ENCODE measurements at places on chromosomes 6 and 20. TPM values are rescaled to one million over a fixed set of nuclear protein-coding genes. Genes with fewer than 3 reads are reported as not detected.
A peak's percentile ranks its signal among the peaks of the same experiment; 100 is the strongest.

DNA sequence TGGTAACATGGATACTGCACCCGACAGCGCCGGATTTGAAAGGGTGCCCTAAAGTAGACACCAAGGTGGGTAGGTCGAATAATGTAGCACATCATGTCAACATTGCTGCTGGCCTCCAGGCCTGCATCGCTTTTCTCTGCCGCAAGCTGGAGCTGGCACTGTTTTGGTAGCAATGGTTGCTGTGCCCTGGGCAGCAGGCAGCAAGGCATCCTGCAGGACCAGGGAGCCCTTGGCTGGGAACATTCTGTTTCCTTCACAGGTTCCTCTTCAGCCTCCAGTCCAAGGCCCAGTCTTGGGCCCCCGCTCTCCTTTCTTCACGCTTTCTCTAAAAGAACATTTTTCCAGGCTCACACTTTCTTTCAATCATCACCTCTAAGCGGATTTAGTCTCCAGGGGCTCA lies 365.8 kb upstream of the JARID2 start:
- ATAC-seq = no peak

GRCh38 chr20:34475979-34476736 lies 40.1 kb upstream of the DYNLRB1 start:
- ATAC-seq = peak; percentile 64

Gene SLC16A10
- 0.24 TPM for total RNA-seq

DNA sequence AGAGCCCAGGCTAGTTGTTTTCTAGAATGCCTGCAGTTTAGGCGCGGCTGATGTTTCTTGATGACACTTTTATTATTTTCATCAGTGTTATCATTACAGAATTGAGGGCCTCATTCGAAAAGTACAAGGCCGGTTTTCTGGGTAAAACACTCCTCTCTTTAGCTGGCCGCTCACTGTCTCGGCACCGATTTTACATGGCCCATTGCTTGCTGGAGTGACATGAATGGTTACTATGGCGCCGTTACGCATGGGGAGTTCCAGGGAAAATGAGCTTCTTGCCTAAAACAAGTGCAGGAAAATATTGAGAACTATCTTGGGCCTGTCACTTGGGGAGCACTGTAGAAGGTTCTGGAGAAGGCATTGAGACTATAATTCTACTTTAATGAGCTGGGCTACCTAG lies 317.8 kb downstream of the CDH4 start:
- no peak for ATAC-seq

- ATAC-seq = no peak
Observed at GRCh38 chr6:124438546-124439065, 523.6 kb upstream of the RNF217 start.

Gene MYLK2
- total RNA-seq = 0.12 TPM

DNA sequence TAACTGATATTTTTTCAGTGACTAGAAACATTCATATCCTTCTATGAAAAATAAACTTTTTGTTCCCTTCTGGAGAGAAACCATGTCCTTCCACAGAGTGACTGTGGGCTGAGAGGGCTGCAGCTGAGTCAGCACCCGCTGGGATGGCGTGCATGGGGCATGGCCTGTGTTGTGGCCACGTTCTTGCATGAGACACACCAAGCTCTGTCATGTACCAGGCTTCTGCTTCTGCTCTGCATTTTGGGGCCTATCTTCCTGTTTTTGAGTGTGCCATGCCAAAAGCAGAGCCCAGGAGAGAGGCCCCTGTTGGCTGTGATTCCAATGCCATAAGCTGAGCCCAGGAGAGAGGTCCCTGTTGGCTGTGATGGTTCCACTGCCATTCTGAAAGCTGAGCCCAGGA lies 10.8 kb downstream of the APMAP start:
- no peak for ATAC-seq

DNA sequence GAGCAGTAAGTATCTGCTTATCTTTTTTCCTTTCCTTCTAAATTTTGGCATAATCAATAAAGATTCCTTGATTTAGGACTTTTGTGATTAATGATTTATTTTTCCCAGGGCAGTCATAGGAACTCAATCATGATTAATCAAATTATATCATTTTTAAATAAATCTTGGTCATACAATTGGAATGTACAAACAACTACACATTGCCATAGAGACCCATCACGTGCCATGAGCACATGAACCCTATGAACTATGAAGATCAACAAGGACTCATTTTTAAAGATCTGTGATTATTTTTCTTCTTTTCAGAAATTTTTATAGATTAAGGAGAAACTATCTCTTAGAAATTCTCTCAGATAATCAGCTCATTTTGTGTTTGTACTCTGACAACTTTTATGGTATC lies 622.4 kb downstream of the BCKDHB start:
- no peak for ATAC-seq

DNA sequence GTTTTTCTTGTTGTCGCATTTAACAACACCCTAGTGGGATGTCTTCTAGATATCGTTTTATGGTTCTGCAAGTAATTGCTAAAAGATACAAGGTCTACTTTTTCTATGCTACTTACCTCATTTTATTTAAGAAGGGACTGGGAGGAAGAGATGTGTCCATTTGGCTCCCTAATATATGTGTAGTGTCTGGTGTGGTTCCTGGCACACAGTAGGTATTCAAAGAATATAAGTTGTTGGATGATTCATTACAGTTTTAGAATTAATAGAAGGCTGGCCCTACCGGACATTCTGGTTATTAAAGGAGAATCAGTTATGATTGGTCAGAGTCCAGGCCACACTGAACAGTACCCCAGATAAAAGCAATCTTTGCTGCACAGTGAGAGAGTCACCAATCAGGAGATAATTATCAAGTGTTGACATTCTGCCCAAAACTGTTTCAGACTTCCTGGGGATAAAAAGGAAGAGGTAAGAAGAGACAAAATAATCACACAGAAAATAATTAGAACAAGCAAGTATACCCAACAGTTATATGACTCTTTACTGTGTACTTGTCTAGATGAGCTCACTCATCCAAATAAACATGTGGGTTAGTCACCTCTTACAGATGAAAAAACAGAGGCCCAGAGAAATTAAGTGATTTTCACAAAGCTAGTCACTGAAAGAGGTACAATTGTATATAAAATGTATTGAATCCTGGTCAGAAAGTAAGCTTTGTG lies 7.0 kb downstream of the TMEM244 start:
- peak; percentile 30 for ATAC-seq

- no peak for ATAC-seq
Observed at GRCh38 chr20:13147971-13148370, 73.1 kb upstream of the ISM1 start.

GRCh38 chr6:96852605-96853004 lies 15.3 kb upstream of the GPR63 start:
- ATAC-seq = no peak

DNA sequence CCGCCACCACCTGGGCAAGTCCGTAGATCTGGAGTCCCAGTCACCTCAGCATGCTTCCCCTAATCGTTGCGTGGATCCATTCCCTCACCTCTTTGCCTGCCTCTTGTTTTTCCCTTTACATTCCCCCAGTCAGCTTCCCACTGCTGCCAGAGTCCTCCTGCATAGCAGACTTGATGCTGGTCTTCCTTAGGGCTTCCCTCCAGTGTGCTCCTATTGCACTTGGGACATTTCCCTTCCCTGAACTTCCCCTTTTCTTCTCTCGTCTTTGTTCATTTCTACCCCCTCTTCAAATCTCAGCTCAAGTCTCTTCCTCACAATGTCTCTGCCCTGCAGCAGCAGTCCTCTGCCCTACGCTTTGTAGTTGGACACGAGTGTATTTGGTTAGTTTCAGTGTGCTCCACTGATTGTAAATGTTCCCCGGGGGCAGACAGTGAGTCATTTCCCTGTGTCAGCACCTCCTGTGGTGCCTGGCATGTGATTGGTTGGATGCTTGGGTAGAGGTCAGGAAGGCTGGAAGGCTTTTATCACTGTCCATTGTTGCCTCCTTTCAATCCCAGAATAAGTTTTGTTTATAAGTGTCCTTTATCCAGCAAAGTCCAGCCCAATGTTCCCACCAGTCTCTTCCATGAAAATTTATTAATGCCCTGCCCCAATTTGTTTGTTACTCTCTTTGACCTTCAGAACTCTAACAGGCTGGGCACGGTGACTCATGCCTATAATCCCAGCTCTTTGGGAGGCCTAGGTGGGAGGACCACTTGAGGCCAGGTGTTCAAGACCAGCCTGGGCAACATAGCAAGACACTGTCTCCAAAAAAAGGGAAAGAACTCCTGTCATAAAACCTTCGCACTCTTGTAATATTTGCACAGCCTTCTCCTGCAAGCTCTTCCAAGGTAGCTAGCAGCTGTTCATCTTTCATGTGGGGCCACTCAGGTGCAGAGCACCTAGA lies 38.3 kb downstream of the FAM120B start:
- ATAC-seq = peak; percentile 84

Gene PPIL6
- 0.84 TPM for total RNA-seq

DNA sequence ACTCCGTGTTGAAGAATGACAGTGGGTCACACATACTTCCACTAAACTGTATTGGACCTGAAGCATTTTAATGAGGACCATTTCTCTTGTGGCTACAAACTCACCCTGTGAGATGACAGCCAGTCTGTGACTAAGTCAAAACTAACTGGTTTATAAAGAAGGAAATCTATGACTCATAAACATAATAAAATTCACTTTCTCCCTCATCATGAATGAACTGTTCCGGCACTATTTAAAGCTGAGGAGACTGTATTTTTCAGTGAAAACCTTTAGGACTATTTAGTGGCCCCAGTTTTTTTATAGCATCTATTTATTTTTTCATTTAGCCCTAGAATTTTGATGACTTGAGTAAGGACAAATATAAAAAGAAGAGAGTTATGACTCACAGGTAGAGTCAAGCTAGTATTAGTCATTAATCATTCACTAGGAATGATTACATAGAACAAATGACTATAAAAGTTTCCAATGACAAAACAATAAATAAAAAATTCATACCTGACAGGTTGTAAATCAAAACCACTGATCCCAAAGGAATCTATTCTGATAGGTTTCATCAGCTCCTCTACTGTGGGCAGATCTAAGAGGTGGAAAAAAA lies 34.2 kb downstream of the CEP162 start:
- peak; percentile 86 for ATAC-seq

Gene FAM184A
- total RNA-seq = 0.76 TPM

All from esophagus mucosa (tissue), 1 donor.